ENCODE measurements at places on chromosomes 1 and 21.

DNA sequence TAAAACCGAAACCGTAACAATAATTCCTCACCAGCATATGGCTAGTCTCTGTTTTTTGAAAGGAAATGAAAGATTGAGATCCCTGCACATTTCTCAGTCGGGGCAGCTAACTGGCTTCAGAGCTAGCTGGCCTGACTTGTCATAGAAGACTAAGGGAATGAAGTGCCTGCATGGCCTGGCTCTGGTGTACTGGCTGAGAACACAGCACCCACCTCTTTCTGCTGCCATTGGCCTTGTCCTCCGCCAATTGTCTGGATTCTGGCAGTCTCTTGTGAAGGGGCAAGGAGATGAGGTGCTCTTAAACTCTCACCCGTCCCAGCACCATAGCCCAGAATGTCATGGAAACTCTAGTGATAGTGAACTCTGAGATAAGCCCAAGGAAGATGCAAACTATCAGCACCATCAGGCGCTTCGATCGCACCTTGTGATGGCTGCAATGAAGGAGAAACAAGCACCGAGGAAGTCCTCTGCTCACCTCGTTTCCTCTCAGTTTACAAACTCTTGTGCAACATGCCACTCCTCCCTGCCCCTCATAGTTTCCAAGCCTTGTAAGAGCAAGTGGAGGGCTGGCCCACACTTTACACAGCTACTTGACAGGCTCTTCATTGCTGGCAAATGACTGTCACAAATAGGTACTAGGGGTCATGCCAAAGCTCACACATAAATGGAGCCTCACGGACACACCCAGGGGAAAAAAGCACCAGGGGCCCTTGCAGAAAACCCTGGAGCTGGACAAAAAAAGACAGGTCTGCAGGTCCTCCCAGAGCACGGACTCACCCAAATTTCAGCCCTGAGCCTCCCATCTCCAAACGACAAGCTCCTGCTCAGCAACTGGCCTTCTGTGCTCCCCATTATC, 16.4 kb downstream of the INPP5B start:
- no peak for DNase-seq

- DNase-seq: no peak
These were observed 26.5 kb downstream of the ZNF362 start for GRCh38 chr1:33282791-33283190.

- DNase-seq: no peak
These were observed 4.3 kb upstream of the KIF14 start for GRCh38 chr1:200624679-200625335.

DNA sequence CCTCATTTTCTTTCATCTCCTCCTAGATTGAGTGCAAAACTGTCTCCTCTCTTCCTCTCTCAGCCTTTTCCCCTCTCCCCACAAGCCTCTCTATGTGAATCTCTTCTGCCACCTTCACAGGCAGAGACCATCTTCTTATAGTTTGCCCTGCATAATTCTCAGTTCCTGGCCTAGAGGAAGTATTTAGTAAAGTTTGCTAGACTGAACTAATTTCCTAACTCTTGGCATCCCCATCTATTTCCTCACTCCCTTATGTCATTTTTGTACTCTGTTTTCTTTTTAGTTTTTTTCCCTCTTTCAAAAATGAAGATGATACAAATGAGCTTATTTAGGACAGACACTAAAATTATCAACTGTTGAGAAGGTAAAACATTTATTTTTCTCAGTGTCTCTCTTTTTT, 66.0 kb downstream of the XCL2 start:
- DNase-seq: no peak

GRCh38 chr1:234542211-234542850, 63.4 kb upstream of the TARBP1 start:
- no peak for DNase-seq

DNA sequence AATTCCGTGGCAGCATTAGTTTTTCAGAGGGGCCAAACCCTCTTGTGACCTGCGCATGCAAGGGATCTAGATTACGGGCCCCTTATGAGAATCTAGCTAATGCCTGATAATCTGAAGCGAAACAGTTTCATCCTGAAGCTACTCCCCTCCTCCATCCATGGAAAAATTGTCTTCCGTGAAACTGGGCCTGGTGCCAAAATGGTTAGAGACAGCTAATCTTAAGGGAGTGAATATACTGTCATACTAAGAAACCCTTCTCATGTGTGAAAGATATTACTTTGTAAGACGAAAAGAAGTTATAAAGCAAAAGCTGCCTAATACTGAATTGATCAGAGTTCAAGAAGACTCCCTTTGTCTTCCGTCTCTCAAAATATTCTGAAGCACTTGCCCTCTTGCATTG, 166.3 kb downstream of the DUSP10 start:
- DNase-seq: no peak

DNA sequence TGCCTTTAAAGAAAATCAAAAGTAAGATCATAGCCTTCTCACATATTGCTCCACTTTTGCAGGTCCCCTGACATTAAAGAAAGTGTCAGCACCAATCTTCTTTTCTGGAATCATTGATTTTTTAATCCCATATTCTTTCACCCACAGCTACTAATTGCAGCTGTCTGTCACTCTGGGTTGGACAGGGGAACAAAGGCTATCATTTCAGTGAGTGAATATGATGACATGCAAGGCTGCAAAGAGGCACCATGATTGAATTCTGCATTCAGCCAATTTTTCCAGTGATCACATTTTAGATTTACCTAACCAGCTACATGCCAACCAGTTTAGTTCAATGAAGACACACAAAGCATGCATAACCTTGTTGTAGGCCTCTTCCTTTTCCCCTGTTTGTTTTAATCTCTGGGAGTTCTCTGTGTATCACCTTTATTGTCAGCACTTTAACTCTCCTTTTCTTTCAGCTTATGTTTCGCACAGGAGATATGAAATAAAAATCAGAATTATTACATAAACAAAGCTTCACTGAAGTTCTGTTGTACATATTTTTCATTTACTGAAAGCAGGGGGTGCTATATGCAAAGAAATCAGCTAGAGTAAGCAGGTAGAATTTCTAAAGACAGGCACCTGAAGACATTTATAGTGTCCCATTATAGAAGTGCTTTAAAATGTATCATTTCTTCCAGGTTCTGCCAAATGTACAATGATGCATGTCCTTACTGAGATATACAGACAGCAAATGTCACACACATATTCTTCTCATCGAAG, 584.8 kb downstream of the PLA2G4A start:
- DNase-seq: no peak

GRCh38 chr1:161848676-161849075, 82.6 kb downstream of the ATF6 start:
- DNase-seq: no peak

DNA sequence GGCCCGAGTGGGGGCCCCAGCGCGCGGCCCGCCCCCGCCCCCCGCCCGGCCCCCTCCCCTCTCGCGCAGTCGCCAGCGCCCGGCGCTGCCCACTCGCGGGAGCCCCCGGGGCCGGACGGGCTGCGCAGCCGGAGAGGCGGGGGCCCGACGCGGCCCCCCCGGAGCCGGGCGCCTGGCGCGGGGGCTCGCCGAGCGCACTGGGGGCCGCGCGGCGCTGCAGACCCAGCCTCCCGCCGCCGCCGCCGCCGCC, 146 bp upstream of the ZNF362 start:
- no peak for DNase-seq

GRCh38 chr1:102578804-102579203, 529.5 kb downstream of the COL11A1 start:
- no peak for DNase-seq

- no peak for DNase-seq
These were observed 221.8 kb downstream of the CENPF start for GRCh38 chr1:214824763-214825162.

- no peak for DNase-seq
These were observed 38.9 kb downstream of the ZC3H11B start for GRCh38 chr1:219573960-219574359.

- DNase-seq: no peak
These were observed 154.8 kb downstream of the GREM2 start for GRCh38 chr1:240457203-240457602.

DNA sequence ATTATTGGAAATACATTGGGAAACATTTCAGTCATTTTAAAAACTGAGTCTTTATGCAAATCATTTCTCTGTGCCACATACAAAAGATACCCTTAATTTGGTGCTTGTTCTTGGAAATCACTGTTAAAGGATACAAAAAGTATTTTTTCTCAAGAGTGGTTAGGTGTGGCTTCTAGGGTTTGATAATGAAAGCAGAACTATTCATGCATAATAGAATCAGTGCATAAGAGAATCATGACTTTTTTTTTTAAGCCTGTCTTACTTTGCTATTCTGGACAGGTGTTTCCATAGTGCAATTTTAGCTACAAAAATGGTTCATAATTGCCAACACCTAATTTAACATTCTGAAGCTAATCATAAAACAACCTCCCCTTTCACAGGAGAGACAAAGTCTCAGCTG, 233.0 kb upstream of the NRIP1 start:
- DNase-seq: no peak

GRCh38 chr1:203744075-203744972, 20.7 kb upstream of the LAX1 start:
- DNase-seq: no peak

- DNase-seq: no peak
These were observed 30.1 kb upstream of the ENO1 start for GRCh38 chr1:8908388-8909151.

GRCh38 chr1:207001492-207002245, 30.9 kb downstream of the C1orf116 start:
- DNase-seq: no peak

GRCh38 chr1:200379432-200379757, 30.4 kb downstream of the ZNF281 start:
- DNase-seq: no peak

GRCh38 chr1:154212083-154212482, 6.0 kb upstream of the CFAP141 start:
- DNase-seq: no peak

- no peak for DNase-seq
These were observed 611 bp downstream of the HSPG2 start for GRCh38 chr1:21936366-21937031.

GRCh38 chr1:8152731-8153702, 126.9 kb upstream of the ERRFI1 start:
- peak; percentile 29 for DNase-seq

DNA sequence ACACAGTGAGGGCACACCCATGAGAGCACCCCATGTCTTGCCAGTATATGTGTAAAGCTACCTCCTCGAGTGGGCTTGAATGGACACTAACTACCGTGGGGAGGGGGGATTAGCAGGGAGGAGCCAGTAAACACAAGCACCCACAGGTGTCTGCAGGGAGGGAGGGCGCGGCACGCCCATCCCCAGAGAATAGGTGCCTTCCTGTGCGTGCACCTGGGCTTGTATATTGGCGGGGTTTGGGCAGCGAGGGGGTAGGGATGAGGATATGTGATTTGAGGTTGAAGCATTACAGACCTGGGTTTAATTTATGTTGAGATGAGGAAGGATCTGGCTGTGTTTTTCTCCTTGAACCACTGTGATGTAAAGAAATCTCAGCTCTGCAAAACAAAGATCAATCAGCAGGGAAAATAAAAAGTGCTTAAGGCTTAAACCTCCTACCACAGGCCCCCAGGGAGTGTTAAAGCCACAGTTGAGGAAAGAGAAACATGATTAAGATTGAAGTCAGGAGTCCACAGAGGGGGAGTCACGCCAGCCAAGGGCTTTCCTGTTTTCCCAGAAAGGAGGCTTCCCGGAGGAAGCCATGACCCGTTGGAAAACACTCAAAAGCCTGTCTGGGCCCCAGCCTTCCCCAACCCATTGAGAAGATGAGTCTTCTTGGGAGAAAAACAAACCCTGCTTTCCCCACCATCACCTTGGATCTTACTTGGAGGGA, 80.0 kb downstream of the CAMK2N1 start:
- no peak for DNase-seq

DNA sequence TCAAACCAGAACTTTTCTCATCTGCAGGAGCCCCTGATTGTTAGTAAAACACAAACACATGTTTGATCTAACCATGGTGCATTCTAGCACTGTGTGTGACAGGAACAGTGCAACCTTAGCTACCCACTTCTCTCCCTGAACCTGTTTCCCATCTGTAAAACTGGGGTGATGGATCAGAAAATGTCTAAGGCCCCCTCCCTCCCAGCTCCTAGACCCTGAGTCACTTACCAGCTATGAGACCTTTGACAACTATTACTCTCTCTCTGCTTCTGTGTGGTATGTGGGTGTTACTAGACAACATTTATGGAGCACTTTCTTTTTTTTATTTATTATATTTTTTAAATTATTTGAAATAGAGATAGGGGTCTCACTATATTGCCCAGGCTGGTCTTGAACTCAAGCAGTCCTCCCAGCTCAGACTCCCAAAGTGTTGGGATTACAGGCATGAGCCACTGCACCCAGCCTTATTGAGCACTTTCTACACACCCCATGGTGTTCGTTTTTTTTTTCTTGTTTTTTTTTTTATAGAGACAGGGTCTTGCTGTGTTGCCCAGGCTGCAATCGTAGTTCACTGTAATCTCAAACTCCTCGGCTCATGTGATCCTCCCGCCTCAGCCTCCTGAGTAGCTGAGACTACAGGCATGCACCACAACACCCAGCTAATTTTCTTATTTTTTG, 2.6 kb downstream of the INPP5B start:
- DNase-seq: no peak

GRCh38 chr1:202251424-202252256, 58.0 kb downstream of the LGR6 start:
- no peak for DNase-seq

DNA sequence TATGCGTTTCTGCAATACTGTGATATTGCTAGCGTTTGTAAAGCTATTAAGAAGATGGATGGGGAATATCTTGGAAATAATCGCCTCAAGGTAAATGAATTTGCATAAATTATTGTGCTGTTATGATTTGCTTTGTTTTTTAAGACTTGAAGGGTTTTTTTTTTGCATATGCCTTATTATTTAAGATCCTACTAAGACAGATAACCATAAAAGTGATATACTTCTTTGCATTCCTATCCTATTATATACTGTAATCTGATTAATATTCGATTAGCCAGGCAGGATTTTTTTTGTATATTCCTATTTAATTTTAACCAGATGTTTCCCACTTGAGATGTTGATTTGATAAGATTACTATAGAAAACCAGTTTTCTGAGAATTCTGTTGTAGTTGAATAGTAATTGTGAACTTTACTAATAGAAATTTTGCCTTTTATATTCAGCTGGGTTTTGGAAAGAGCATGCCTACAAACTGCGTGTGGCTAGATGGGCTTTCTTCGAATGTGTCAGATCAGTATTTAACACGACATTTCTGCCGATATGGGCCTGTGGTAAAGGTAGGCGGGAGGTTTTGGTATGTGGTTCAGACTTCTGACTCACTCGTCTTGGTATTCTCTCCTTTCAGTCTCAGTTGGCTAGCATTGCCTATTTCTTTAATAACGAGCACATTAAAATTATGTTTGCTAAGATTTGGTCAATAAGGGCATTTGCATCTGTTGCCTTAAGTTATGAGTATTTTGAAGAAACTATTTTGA, 56.8 kb downstream of the ZBTB17 start:
- DNase-seq: peak; percentile 65
